ENCODE measurements at places on chromosomes 16 and 17.

DNA sequence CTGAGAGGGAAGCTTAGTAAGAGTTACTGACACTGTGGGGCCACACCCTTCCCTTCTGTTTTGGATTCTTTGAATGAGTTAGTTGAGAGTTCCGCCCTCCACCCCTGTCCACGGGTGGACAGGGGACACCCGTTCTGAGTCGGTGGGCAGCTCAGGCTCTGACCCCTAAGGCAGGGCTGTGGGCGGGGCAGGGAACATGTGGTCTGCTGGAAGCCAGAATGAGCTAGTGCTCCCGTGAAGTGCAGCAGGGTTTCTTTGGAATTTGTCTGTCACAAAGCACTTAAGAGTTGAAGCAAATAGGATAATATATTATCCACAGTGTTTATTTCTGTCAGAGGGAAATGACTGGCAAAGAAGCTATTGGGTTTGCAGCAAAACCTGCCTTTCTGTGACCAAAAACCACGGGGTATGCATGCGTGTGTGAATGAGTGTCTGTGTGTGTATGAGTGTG lies 90.1 kb downstream of the CLEC16A start:
- no peak for DNase-seq

DNA sequence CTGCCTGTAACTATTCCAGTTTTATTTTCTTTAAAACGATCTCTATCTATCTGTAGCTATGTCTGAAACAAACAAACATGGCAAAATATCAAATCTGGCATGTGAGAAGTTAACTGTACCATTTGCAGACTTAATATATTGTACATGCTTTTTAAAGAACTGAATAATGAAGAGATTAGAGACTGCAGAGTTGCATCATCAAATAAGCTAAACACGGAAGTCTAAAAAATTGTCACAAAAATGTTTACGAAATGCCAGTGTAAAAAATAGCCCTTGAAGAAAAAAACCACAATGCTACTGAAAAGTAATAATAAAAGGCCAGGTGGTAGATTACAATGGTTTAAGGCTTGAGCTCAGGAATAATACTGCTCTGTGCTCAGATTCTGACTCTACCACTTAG lies 43.1 kb downstream of the HS3ST3A1 start:
- no peak for DNase-seq

GRCh38 chr17:17143501-17143900 lies 62.6 kb downstream of the PLD6 start:
- DNase-seq = no peak

GRCh38 chr17:50053654-50053960 lies 2.3 kb upstream of the ITGA3 start:
- no peak for DNase-seq

- no peak for DNase-seq
Measured at GRCh38 chr17:14098246-14098645, 28.9 kb downstream of the COX10 start.

- no peak for DNase-seq
Measured at GRCh38 chr16:8951447-8952280, 12.0 kb downstream of the USP7 start.

DNA sequence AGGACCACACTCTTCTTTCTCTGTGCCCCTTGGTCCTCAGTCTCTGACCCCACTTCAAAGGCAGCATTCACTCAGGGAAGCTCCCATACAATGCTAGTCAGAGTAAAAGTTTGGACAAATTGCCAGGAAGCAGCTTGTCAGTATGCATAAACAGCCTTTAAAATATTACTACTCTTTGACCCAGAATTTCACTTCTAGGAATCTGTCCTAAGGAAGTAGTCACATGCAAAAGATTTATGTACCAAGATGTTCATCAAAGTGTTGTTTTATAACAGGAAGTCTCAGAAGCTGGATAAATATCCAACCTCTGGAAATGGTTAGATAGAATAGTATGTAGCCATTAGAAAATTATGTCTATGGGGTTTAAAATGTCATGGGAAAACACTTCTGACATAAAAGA lies 31.0 kb downstream of the MAPT start:
- no peak for DNase-seq

DNA sequence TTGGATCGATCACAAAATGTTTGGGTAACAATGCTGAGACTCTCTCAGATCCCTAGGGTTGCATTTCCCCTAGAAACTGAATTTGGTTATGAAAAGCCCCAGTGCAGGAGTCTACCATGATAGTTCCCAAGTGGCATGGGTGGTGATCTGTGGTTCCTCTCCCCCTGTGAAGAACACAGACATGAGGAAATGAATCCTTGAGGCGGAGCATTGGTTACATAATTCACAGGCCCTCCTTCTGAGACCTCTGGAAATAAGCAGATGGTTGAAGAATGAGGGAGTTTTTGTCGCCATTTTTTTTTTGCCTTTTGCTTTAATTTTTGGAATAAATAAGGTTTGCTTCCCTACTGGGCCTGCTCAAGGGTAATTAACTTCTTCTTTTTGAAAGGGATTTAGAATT lies 597.0 kb upstream of the RBFOX1 start:
- DNase-seq = no peak

Measured in GM12891 (cell line).